ENCODE measurements at places on chromosomes 11 and 22.

DNA sequence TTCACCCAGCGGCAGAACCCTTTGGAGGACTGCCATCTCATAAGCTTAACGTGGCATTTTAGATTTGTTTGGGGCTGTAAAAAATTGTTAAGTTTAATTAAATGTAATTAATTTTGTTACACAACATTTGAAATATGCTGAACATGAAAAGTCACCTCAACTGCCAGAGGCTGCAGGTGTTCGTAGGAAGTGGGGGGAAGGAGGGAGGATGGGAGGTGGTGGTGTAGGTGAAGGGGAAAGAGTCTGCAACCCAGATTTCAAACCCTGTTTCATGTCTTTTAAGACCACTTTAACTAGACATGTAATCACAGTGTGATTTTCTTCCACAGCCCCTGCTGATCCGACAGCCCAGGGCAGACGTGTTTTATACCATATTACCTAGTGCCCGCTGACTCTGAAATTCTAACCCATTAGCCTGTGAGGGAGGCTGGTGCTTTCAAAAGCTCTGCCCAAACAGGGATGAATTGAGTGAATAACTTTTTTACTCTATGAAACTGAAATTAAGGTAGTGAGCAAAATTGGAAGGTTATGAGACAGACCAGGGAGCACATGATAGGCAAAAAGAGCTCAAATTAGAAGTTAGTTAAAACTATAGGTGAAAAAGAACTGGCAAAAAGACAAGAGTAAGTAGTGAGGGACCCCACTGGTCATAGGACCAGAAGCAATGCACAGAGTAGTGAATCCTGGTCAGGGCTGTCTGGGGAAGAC lies 279.8 kb downstream of the DDX10 start:
- DNase-seq, result no peak

GRCh38 chr11:112321501-112322172 lies 61.0 kb upstream of the PLET1 start:
- DNase-seq, result no peak

GRCh38 chr22:22390989-22391388 lies 117.6 kb downstream of the ZNF280B start:
- no peak for DNase-seq

GRCh38 chr11:849104-849824 lies 6.6 kb downstream of the TSPAN4 start:
- no peak for DNase-seq

- DNase-seq, result peak; percentile 42
These were observed 28.0 kb downstream of the ZC3H12C start for GRCh38 chr11:110121204-110121603.

- no peak for DNase-seq
These were observed 567.9 kb upstream of the CADM1 start for GRCh38 chr11:116072133-116072532.

- DNase-seq, result no peak
These were observed 646.0 kb downstream of the TBC1D22A start for GRCh38 chr22:47408409-47408808.

DNA sequence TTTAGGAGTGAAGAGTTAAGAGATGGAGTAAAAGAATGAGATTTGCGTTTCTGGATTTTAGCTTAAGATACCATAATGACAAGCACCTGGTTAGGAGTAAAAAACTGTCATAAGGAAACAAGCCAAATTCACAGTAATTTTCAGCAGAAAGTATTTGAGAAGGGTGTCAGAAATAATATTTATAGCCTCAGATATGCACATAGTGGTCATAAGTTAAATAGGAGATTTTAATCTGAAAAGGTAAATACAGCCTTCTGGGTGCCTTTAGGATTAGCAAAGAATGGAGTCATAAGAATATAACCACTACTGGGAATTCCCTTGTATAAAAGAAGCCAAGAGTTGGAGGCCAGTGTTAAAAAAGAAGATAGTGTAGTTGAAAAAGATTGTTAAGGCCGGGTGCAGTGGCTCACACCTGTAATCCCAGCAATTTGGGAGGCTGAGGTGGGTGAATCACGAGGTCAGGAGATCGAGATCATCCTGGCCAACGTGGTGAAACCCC lies 160.1 kb downstream of the SWAP70 start:
- DNase-seq, result no peak

DNA sequence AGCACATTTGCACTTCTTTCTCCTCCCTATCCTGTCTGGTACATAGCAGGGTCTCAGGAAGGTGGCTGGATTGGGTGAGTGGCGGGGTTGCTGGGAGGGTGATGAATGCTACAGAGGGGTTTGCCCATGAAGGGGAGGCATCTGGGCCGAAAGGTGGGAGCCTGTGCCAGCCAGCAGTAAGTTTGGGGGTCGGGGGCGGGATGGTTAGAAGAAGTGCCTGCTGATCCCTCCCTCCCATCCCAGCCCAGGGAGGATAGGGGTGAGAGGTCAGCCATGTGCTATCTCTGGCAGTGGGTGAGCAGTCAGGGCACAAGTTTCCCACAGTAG lies 2.8 kb downstream of the CD82 start:
- DNase-seq, result no peak

GRCh38 chr11:69859275-69859934 lies 40.2 kb upstream of the FGF3 start:
- DNase-seq, result no peak

DNA sequence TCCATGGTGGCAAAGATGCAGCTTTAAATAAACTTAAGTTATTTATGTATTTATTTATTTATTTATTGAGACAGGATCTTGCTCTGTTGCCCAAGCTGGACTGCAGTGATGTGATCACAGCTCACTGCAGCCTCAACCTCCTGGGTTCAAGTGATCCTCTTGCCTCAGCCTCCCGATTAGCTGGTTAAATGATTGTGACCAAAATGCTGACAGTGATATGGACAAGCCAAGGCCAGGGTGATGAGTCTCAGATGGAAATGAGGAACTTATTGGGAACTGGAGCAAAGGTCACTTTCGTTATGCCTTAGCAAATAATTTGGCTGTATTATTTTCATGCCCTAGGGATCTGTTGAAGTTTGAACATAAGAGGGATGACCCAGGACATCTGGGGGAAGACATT lies 9.3 kb upstream of the LRP5 start:
- DNase-seq, result no peak

GRCh38 chr11:126538071-126538470 lies 182.6 kb downstream of the ST3GAL4 start:
- no peak for DNase-seq

DNA sequence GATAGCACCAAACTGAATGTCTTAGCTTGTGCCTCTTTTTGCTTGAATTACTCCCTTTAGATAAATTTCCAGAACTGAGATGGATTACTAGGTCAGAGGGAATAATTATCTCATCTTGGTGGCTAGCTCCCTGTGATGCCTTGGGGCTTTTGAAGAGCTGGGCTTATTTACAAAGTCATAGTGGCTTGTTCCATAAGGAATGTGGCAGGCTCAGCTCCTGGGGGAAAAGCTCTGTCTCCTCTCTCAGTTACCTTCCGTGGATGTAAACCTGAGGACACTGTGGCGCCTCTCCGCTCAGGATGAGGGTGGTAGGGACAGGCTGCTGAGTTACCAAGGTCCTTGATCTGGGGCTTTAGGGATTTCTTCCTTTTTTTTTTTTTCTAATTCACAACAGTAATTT lies 121.7 kb downstream of the PARVA start:
- no peak for DNase-seq

- no peak for DNase-seq
These were observed 767.5 kb downstream of the JRKL start for GRCh38 chr11:97157221-97157740.

GRCh38 chr11:63826471-63827190 lies 12.3 kb upstream of the MARK2 start:
- no peak for DNase-seq

GRCh38 chr11:88603091-88603867 lies 265.7 kb upstream of the CTSC start:
- no peak for DNase-seq

- DNase-seq, result no peak
These were observed 1350.2 kb upstream of the RAG2 start for GRCh38 chr11:37948258-37948657.

DNA sequence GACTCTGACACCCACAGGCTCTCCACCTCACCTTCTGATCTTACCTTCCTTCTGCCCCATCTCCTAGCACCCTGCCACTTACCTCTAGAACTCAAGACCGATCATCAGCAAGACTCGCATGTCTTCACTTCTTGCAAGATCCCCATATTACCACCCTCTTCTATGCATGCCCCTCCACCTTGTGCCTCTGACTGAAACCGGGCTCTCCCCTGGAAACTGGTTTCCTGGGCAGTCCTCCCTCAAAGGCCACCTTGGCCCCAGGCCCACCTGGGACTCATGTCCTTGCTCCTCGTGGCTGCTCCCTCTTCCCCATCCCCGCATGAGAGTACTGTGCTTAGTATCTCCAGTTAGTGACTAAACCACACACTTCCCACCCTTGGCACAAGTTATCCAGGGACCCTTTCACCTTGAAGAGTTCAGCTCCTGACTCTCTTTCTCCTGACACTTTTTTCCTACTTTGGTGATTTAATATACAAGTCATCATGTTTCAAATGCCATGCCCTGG lies 136.7 kb downstream of the SPATA19 start:
- DNase-seq, result no peak

- no peak for DNase-seq
These were observed 252.8 kb upstream of the PLET1 start for GRCh38 chr11:112513417-112513816.

- DNase-seq, result no peak
These were observed 3.5 kb upstream of the OR5AN1 start for GRCh38 chr11:59355226-59355625.

DNA sequence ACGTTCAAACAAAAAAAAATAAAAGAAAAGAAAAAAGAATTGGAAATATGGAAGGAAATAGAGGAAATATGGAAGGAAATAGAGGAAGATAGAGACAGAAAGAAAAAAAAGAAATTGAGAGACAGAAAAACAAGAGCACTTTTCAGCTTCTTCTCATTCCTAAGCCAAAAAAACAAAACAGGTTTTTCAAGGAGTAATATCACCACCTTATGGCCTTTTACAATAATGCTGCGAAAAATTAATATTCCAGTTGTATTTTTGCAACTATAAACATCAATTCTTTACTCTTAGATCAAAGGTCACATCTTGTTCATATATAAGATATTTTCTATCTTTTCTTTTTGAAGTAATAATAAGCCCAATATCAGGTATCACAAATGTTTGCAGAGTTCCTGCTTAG lies 328.3 kb downstream of the FAT3 start:
- peak; percentile 15 for DNase-seq

DNA sequence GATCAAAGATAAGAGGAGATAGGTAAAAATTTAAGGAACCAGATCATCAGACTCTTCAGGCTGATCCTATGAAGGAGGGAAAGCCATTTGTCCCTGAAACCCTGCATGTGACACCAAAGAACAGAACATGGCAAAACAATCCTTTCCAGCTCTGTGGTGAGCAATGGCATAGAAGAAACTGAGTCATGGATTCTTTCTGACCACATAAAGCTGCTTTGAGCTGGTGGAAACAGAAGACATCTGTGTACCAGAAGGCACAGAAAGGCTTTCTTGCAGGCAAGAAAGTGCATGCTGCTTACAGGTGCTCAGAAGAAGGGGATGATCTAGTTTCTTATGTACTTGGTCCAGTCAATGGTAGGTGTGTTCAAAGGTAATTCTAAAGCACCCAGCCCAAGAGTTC lies 45.0 kb upstream of the APOA1 start:
- no peak for DNase-seq

DNA sequence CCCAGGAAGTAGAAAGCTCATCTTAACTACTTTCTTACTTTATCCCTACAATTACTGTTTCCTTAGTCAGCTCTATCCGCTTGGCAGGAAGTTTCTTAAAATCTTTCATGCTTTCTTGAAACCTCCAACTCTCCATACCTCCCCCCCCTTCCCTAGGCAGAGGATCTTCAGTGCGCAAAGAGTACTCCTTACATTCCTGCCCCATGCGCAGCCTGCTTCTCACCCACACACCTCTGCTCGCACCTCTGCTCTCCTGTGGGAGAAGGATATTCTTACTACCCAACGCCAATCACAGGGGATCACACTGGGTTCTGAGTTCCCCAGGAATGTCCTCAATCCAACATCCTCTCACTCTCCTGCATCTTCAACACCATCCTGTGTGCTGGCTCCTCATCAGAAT lies 12.3 kb downstream of the TCF20 start:
- no peak for DNase-seq

DNA sequence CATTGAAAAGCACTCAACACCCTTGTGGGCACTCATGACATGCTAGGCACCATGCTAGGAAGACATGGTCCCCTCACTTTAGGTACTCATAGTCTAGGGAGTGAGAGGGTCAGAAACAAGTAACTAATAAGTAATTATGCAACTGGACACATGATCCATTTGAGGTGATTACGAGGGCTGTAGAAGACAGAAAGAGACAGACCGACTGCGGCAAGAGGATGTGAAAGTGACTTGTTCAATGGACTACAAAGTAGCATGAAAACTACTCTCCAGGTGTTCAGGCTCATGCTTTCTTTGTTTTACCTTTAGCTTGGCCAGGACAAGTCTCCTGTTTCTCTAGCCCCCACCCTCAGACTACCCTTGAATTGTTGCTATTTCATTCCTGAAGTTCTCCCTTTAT lies 310.8 kb upstream of the SORL1-AS1 start:
- no peak for DNase-seq

DNA sequence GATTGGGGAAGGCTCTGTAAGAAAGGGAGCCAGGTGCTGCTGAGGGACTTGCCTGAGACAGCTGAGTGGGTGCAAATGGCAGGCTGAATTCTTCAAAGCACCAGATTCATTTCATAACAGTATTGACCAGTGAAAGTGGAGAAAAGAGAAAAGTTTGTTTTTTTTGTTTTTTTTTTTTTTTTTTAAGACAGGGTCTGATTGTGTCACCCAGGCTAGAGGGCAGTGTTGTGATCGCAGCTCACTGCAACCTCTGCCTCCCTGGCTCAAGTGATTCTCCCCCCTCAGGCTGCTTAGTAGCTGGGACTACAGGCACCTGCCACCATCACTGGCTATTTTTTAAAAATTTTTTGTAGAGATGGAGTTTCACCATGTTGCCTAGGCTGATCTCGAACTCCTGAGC lies 494.0 kb downstream of the MIAT start:
- DNase-seq, result no peak

GRCh38 chr11:57560146-57560545 lies 7.3 kb downstream of the UBE2L6 start:
- DNase-seq, result no peak

GRCh38 chr22:44728761-44729324 lies 23.5 kb upstream of the ARHGAP8 start:
- no peak for DNase-seq

GRCh38 chr11:6654281-6655019 lies 1.2 kb downstream of the DCHS1 start:
- DNase-seq, result no peak

- no peak for DNase-seq
These were observed 25.0 kb upstream of the KRTAP5-7 start for GRCh38 chr11:71502026-71502425.

DNA sequence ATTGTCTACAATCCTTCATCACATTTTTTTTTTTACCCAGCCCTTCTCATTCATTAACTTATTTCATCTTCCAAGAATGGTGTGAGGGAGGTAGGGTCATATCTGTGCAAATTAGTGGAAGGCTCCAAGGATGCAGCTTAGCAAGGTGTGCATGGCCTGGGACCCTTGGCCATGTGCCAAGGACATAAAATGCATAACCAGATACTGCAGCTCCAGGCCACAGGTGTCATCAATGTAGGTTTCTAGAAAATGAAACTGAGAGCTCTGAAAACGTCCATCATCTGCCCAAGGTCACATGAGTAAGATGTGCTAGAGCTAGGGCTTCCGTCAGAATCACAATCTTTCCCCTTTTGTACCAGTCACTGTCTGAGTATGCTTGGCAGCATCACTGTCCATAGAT lies 29.8 kb downstream of the ANKK1 start:
- no peak for DNase-seq

- no peak for DNase-seq
These were observed 1499.3 kb downstream of the TBC1D22A start for GRCh38 chr22:48261706-48262105.

GRCh38 chr11:32081129-32081641 lies 9.7 kb upstream of the RCN1 start:
- DNase-seq, result peak; percentile 93

Data from kidney capillary endothelial cell (primary cell).